ENCODE measurements at places on chromosomes 4 and X.

DNA sequence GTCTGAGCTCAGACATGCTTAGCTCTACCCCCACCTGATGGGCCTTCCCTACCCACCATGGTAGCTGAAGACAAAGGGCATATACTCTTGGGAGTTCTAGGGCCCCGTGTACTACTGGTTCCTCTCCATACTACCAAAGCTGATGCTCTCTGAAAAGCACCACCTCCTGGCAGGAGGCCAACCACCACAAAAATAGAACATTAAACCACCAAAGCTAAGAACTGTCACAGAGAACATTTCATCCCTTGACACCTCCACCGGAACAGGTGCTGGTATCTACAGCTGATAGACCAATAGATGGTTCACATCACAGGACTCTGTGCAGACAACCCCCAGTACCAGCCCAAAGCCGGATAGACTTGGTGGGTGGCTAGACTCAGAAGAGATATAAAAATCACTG lies 13.4 kb downstream of the EDA2R start:
- no peak for DNase-seq

DNA sequence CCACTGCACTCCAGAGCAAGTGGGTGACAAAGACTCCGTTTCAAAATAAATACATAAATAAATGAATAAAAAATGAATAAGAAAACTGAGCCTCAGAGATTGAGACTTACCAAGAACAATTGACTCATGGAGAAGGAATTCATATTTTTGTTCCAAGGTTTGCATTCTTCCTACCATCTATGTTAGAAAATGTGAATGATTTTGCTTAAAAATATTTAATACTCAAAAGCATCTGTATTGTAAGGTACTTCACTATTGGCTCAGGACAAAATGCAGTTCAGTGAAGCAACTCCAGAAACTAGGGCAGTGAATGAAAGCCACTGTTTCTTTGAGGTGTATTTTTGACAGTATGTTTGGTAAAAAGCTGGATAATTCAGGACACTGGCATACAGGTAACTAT lies 54.1 kb downstream of the XAGE2 start:
- DNase-seq, result no peak

GRCh38 chr4:91746551-91746950 lies 557.2 kb upstream of the GRID2 start:
- no peak for DNase-seq

DNA sequence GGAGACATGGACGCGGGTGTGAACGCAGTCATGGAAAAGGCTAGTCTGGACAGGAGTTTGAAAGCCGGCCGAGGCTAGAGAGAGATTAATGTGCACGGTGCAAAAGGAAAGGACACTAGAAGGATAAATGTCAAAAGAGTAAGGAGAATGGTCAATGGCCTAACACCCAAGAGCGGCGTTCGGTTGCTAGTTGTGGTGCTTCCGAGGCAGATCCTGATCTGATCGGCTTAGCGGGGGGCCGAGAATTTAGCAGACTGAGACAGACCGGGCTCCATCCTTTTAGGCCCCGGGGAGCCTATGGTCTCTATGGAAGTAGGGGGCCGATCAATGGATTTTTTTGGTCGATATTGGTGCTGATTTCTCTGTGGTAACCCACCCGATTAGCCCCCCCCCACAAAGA lies 6.9 kb downstream of the GAGE10 start:
- DNase-seq, result no peak

DNA sequence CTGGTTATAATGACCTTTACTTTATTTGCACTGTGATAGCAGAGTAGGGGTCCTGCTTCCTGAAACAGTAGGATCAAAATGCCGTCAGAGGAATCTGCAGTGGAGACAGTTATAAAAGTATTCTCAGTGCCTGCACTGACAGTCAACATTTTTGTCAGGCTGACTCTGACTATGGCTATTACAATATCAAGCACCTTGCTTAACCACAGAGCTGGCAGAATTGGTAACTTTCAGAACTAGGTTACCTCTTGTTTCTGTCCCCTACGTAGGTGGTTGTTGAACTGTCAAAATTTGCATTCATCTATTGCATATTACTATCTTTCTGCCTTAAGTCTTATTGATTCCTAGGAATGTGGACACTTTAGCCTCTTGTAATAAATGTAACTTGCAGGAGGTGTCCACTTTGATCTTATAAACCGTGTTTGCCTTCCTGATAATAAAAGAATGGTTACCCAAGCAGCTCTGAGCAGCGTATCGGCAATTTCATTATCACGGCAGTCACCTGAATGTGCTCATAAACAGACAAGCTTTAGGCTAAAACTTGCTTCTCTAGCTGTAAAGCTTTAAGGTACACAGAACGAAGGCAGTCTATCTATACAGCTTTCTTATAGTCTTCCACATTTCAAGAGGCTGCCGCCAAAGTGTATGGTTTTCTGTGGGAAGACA lies 353.0 kb upstream of the GALNT7 start:
- DNase-seq, result no peak

GRCh38 chr4:123050018-123050417 lies 127.6 kb upstream of the NUDT6 start:
- no peak for DNase-seq

Data from pulmonary artery endothelial cell (primary cell).